ENCODE measurements at places on chromosomes 3 and 15.

DNA sequence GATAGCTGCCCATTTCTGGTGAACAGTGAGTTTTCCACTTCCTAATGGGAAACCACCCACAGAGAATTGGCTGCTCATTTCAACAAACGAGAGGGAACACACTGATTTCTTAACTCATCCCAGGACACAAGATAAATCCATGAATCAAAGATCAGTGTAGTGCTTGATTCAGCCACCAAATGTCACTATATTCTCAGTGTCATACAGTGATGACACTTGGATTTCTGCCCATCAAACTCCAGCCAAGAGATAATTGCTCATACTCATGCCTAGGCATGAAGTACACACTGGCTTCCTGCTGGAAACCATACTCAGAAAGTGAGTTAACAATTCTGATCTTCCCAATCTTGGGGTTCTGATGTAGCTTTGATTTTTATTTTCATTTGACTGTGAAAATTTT is 35.4 kb upstream of the GRM7 start:
- DNase-seq = no peak

GRCh38 chr3:168497741-168498140 is 402.0 kb upstream of the GOLIM4 start:
- no peak for DNase-seq

- DNase-seq = no peak
Measured at GRCh38 chr3:64871834-64872249, 184.0 kb upstream of the ADAMTS9 start.

- no peak for DNase-seq
Measured at GRCh38 chr3:194306771-194307640, 44.1 kb downstream of the CPN2 start.

DNA sequence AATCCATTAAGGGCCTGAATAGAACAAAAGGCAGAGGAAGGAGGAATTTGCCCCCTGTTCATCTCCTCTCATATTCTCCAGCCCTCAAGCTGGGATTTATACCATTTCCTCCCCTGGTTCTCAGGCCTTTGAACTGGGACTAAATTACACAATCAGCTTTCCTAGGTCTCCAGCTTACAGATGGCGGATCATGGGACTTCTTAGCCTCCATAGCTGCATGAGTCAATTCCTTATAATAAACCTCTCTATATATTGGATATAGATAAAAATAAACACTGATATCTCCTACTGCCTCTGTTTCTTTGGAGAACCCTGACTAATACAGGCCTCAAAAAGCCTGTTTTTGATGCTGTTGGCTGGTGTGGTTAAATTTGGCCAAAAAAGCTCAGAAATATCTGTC is 84.5 kb upstream of the TMEM108 start:
- no peak for DNase-seq

GRCh38 chr3:33360136-33360825 is 79.9 kb downstream of the UBP1 start:
- DNase-seq = no peak

DNA sequence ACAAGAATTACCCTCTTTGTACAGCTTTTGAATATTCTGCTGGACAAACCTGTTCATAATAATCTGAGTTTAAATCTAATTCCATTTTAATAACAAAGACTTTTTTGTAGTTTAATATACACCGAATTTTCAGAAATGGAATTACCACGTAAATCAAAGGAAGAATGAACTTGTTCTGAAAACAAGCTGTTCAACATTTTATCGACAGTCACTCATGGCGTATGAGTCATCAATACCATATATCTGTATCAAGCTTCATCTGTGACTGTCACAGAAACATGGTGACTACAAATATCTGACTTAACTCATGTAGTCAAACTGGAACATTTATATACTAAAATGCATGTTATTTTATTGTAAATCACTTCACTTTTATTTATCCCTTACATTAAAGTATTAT is 90.0 kb downstream of the EFL1 start:
- no peak for DNase-seq

- DNase-seq = no peak
Measured at GRCh38 chr3:141086188-141086587, 35.0 kb downstream of the SPSB4 start.

DNA sequence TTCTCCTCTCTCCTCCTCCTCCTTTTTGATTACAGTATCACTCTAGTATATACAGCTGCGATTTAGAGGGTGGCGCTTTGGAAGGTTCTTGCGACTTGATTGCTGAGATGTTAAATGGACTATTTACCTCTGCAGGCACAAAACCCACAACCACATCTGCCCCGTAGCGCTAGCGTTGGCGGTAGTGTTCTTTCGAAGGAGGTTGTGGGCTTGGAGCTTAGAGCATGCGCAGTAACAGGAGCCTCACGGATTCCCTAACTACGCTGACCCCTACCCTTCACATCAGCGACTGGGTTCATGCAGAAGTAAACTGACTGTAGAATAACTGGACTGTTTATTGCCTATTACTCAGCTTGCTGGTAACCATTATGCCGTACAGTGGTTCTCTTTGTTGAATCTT is 58.0 kb downstream of the CGGBP1 start:
- DNase-seq = no peak

DNA sequence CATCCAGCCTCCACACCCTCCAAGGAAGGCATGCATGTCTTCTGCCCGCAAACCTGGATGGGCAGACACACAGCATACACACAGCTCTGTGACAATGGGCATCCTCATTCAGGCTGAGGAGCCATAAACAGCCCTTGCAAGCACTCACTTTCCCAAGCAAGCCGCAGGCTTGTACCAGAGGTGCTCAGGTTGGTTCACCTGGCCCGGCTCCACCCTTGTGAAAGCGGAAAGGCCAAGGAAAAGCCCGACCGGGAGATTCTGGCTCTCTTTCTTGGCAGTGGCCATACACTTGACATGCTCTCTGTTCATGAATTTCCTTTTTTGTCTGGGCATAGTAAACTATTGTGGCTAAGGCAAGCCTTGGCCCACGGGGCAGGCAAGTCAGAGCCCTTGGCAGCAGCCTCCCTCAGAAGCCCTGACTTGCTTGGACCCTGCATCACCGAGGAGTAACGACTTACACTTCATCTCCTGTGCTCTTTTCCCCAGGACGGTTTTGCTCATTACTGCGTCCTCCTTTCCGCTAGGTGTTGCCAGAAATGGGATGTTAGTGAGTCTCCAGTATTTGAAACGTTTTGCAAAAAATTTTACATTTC is 74.6 kb upstream of the BNC1 start:
- DNase-seq = no peak

- DNase-seq = no peak
Measured at GRCh38 chr15:84034578-84035398, 200.8 kb upstream of the GOLGA6L4 start.

- no peak for DNase-seq
Measured at GRCh38 chr3:152307829-152308474, 39.2 kb downstream of the MBNL1 start.

- no peak for DNase-seq
Measured at GRCh38 chr15:74062671-74063070, 19.7 kb downstream of the GOLGA6A start.

- no peak for DNase-seq
Measured at GRCh38 chr15:101522091-101522490, 32.6 kb upstream of the PCSK6 start.

- DNase-seq = no peak
Measured at GRCh38 chr3:166478356-166478755, 641.1 kb upstream of the BCHE start.

GRCh38 chr15:57994221-57995049 is 71.1 kb downstream of the ALDH1A2 start:
- no peak for DNase-seq

Measured in activated T-cell treated with anti-CD3 and anti-CD28 coated beads for 48 hours (primary cell).